ENCODE measurements at places on chromosomes 5 and 9.

DNA sequence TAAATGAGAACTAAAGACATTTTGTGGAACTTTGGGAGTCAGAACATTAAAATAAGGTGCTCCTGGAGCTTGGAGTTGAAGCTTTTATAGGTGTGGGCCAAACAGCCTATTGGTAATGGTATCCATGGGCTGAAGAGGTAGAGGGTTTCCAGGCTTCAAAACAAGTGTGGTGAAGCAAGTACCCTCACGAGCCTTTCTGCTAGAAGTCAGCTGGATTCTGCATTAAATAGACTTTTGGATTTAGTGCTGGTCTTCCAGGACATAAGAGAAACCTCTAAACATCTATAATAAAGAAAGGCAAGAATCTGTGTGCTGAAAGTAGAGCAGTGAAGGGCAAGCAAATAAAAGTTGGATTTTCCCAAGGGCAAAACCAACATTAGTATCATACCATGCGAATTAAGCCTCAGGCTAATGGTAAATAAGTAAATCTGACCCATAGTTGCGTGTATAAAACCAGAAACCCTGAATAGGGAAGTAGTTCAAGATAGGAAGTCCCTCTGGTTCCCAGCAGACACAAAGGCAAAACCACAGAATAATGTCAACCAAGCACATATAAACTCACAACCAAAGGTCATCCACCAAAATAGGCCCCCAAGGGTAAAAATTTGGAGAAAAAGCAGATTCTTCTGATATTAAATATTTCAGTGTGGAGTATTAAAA is 306.3 kb downstream of the TLE4 start:
- DNase-seq: no peak

- DNase-seq: no peak
Observed at GRCh38 chr5:77418162-77418561, 74.0 kb downstream of the WDR41 start.

- no peak for DNase-seq
Observed at GRCh38 chr5:145158730-145159129, 676.4 kb downstream of the PRELID2 start.

DNA sequence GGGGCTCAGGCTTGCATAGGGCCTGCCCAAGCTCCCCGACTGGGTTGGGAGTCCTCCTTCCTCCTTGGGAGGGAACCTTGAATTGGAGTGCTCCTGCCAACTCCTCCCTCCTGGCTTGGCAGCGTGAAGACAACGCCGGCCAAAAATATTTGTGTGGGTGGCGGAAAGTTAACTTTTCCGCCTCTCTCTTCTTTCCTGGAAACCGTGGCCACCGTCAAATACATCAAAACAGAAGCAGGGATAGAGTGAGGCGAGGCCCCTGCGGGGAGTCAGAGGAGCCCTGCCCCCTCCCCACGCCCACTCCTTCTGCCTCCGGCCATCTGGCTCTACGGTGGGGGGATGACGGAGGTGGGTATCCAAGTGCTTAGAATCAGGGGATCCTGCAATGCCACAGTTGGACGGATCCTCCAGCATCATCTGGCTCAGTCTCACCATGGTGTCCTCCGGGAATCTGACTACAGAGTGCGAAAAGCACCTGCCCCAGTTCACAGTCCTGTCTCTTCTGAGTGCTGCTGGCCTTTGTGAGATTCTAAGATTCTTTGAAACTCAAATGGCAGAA is 25.2 kb upstream of the SYNPO start:
- no peak for DNase-seq

- DNase-seq: no peak
Observed at GRCh38 chr5:158614951-158615350, 484.8 kb downstream of the EBF1 start.

DNA sequence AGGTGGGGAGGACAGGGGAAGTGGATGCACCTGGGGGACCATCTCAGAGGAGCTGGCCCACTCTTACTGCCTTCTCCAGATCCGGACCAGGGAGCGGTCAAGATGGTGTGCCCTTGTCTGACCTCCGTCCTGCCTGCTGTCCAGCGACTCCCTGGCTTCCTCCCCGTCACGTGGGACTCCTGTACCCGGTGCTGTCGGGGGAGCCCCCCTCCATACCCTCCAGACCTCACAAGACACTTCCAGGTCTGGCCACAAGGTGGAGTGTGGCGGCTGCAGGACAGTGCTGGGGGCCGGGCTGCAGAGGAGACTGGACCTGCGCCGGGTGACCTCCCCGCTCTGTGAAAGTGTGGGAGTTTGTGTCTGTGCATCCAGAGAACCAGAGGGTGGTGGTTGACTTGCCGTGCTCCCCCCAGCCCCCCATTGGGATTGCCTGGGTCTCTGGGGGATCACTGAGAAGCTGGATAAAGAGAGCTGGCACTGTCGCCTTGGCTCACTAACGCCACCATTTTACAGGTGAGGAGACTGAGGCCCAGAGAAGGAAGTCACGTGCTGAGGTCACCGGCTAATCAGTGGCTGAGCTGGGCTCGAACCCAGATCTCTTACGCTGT is 1.9 kb upstream of the CRB2 start:
- DNase-seq: peak; percentile 26

- no peak for DNase-seq
Observed at GRCh38 chr9:117233016-117233415, 181.8 kb downstream of the ASTN2 start.

DNA sequence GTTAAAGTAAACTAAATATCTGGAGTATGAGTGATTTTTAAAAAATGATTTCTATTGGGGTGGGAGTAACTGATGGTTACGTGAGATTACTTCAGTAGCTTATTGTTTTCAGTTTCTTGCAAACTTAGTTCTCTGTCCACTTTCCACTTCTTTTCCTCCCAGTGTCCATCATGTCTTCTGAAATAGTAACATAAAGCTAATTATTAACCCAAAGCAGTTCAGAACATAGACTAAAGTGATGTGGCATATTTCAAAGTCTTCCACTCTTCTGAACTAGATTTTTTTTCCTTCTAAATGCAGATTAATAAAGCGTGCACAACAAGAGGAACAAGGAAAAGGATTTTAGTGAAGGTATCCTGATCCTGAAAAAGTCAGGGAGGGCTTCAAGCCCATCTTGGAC is 114.1 kb downstream of the MAN2A1 start:
- DNase-seq: no peak

DNA sequence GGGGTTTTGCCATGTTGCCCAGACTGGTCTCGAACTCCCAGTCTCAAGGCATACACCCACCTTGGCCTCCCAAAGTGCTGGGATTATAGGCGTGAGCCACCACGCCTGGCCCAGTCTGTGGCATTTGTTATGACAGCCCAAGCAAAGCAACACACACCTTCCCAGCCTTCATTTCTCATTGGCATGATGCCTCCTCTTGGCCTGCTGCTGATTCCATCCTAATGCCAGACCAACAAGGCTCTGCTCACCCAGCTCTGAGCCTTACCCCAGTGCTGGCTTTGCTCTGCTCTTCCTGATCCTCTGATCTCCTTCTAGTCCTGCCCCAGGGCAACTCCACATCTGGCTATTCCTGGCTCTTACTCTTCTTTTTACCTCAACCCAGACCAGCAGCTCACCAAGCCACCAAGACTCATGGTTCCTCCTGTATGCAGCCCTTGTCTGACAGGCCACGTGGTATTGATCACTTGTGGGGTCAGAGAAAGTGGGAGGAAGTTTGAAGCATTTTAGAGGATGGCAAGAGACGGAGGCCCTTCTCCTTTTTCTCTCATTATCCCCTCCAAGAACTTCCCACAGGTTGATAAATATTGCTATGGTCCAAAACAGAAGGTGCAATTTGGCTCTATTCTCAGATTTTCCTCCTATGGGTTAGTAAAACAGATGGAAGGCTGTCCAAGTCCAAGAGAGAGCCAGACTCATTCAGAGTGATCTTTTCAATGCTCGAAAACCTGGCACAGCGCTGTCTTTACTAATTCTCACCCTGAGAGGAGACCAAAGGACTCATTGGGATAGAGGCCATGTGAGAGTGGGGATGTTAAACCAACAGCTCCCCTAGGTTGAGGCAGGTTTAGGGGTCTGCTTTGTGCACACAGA is 958 bp downstream of the CD180 start:
- DNase-seq: no peak

- no peak for DNase-seq
Observed at GRCh38 chr5:147018812-147019211, 140.3 kb upstream of the PPP2R2B start.

DNA sequence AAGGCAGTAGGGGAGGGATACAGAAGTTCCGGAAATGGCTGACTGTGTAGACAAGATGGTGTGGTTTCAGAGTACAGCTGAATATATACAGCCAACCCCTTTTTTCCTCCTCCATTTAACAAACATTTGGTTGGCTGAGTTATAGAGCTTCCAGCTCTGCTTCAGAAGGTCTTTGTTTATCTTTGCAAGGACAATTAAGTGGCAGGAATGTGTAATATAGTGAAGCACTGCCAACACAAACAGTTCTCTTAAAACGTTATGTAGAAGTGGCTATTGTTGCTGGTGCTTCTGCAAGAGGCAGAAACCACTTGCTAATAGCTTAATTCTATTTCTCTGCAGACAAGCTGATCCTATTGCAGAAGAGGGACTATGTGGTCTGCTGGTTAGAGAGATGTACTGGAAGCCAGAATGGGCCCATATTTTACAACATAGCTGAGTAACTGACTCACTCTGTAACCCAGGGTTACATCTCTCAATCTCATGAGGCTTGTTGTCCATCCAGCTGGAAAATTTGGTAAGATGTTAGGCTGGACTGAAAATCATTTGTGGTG is 62.7 kb upstream of the OSMR start:
- DNase-seq: no peak

DNA sequence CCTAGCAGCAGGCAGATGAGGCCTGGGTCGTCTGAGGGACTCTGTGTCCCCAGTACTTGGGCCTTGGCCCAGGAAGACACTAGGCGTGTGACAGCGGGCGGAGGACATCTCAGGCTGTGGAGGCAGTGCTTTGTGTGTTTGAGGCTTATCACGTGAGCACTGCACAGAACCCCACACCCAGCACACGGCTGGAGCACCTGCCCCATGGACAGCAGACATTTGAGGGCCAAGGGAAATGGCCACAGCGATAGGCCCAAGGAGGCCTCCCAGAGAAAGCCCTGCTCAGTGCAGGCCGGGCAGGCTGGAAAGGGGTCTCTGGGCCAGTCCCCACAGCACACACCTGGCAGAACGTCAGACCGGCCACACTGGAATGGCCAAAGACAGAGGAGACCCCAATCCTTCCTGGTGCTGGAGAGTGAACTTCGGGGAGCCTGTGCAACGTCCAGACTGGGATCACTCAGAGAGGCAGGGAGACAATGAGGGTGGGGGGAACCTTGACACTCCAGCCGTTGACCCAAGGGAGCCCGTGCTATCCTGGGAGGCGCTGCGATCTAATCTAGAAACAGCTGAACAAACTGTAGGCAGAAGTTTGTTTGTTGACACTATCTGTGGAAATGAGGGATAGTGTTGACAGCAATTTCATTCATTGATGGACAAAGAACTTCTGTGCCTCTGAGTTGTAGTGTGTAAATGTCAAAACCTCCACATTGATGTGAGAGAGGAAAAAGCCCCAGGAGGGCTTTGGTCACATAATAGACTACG is 19.6 kb upstream of the FLT4 start:
- DNase-seq: no peak
